ENCODE measurements at places on chromosomes 3 and 15. TPM values are rescaled to one million over a fixed set of nuclear protein-coding genes. Genes with fewer than 3 reads are reported as not detected.
A peak's percentile ranks its signal among the peaks of the same experiment; 100 is the strongest.

DNA sequence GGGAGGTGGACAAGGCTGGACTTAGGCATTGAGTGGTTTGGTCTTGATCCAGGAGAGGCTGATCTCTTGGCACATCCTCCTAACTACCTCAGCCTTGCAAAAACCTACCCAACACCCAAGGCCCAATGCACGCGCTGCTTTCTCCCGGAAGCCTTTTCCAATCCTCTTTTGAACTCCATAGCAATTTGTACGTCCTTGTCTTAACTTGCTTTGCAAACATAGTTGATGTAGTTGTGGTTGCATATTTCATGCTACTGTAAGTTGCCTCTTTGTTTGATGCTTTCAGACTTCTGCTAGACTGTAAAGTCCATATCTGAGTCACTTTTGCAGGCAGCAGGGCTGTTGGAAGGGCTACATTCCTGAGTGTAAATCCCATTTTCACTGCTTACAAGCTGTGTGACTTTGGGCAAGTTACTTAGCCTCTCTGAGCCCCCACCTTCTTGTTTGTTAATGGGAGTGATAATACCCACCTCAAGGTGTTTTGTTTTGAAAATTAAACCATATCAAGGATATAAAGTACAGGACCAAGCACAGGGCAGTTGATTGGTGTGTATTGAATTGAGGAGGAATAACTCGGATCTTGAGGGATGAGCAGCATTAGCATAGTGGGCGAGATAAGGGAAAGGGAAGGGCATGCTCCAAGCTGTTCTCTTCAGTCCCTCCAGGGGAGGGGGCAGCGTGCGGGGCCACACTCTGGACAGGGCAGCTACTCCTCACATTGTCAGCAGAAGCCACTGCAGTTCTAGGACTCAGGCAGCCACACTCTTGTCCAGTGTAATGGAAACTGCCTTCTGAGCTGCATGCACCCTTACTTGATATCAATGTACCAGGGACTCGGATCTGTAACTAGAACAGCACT is 28.8 kb downstream of the SIAH2 start:
- no peaks in the 10 kb centered on the region for H3K36me3 ChIP-seq
- no peak overlapping the region for H3K4me3 ChIP-seq
- H3K4me1 ChIP-seq, result peaks cover 3% of the 10 kb centered on the region
- H3K27me3 ChIP-seq, result no peaks in the 10 kb centered on the region

DNA sequence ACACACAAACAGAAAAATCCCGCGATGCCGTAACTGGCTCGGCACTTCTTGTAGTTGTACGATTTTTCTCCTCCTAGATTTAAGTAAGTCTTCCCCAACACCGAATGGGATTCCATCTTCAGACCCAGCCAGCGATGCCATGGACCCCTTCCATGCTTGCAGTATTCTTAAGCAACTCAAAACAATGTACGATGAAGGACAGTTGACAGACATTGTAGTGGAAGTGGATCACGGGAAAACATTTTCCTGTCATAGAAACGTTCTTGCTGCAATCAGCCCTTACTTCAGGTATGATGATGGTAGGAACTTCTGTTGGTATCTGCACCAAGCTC is 763 bp downstream of the KBTBD8 start:
- peak overlapping the region; percentile 55 for H3K27ac ChIP-seq
- no peaks in the 10 kb centered on the region for H3K27me3 ChIP-seq
- H3K36me3 ChIP-seq, result peaks cover 7% of the 10 kb centered on the region
- no peak for DNase-seq

- no peak for DNase-seq
- H3K36me3 ChIP-seq, result no peaks in the 10 kb centered on the region
- no peaks in the 10 kb centered on the region for H3K27me3 ChIP-seq
- H3K4me3 ChIP-seq, result no peak overlapping the region
- H3K4me1 ChIP-seq, result no peaks in the 10 kb centered on the region
- no peak overlapping the region for H3K27ac ChIP-seq
These were observed 82.5 kb downstream of the NEK11 start for GRCh38 chr3:131109156-131109555.

The SERPINI2 gene
- total RNA-seq, result not detected

- no peak overlapping the region for H3K27ac ChIP-seq
- no peaks in the 10 kb centered on the region for H3K36me3 ChIP-seq
- no peaks in the 10 kb centered on the region for H3K4me1 ChIP-seq
These were observed 223.4 kb downstream of the NR2F2 start for GRCh38 chr15:96553931-96554330.
